ENCODE measurements at places on chromosomes 5 and 9.

GRCh38 chr9:7119612-7120011, 361.8 kb downstream of the KDM4C start:
- no peak for DNase-seq

DNA sequence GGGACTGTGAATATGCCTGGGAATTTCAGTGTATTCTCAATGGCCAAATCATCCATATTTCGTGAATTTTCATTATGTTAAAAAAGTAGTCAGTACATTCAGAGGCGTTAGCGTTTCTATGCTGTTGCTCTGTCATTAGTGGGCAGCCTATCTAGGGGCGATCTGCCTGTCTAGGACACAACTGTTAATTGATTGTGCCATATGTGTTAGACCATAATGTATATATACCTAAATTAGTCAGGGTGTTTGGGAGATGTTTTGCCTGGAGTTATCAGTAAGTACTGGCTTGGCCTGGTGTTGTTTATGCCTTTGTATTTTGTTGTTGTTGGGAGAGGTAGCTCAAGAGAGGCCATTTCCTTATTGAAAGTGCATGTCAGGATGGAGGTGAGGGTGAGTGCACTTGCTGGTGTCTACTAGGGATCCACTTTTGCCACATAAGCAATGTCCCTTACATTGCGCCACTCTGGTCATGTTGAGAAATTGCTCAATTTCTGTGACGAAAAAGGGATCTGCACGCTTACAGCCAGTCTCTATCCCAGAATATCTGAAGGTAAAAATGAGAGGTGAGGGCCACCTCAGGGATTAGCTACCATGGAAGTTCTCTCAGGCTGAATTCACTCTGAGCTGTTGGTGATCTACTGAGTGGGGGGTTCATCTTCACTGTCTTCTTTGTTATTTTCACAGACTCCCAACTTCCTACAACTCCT, 123.3 kb downstream of the ST8SIA4 start:
- DNase-seq, result no peak

GRCh38 chr5:167822241-167822640, 469.2 kb upstream of the WWC1 start:
- no peak for DNase-seq

GRCh38 chr9:129459547-129460322, 161.2 kb downstream of the C9orf50 start:
- DNase-seq, result peak; percentile 73

DNA sequence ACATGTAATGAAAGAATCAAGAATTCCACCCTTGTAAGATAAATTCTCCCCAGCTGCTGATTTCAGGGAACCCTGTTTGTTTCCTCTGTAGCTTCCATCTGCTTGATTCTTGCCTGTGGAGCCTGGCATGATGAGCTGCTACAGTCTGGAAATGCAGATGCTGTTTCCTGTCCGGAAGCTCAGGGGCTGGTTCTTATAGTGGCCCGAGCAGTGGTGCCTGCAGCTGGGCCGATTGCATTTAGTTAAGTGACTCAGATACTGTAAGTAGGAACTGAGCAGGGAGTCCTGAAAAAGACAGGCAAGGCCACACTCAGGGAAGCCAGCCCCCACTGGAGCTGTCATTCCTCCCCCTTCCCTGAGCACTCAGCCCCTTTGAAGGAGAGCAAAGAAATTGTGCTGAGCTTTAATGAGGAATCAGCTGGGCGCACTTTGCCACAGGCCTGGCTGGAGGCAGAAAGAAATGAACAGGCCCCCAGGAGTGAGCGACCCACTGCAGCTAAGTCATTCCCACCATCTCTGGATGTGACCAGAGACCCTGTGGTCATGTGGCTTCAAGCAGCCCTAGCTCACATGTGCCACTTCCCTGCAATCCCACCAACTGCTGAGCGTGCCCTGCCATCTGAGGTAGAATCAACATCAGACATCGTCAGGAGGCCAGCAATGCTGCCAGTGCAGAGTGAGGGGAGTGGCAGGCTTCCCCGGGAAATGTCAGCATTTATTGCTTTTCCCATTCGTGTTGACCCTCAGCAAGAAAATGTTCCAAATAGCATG, 206.0 kb upstream of the WWC1 start:
- no peak for DNase-seq

DNA sequence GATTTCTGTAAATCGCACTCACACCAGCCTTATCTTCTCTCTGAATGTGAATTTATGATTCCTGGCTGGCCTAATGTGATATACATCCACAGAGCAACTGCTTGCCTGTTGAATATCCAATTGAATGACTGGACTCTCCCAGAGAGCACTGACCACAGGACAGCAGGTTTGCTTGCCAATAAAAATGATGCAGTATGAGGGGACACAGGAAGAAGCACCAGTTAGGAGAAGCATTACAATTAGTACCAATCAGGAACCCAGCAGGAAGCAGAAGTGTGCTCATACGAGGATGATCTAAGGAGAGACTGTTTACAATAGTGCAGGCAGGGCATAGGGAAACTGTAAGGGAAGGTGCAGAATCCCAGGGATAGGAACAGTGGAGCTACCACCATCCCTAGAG, 127.2 kb upstream of the ZNF366 start:
- no peak for DNase-seq

GRCh38 chr5:4947106-4947505, 193.0 kb upstream of the ADAMTS16 start:
- no peak for DNase-seq

- no peak for DNase-seq
Observed at GRCh38 chr5:65506961-65507360, 25.2 kb upstream of the ADAMTS6 start.

DNA sequence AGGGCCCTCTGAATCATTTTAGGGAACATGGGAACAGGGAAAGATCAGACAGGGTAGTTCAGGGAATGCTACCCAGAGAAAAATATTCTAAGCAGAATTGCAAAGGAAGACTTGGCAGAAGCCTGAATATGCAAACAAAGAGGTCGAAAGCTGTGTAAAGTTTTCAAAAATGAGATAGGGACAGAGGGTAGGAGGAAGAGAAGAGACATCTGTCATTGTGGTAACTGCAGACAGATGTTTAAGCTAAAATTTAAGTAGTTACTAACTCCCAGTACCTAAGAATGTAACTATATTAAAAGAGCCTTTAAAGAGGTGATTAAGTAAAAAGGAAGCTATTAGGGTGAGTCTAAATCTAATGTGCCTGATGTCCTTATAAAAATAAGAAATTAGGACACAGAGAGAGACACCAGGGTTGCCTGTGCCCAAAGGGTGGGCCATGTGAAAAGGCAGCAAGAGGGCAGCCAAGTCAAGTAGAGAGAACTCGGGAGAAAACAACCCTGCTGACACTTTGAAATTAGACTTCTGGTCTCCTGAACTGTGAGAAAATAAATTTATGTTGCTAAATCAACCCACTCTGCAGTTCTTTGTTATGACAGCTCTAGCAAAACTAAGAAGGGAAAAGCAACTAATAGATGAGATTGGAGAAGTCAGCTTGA, 1647.4 kb upstream of the C9orf72 start:
- DNase-seq, result no peak

GRCh38 chr5:30287890-30288289, 905.6 kb upstream of the CDH6 start:
- no peak for DNase-seq

- DNase-seq, result no peak
Observed at GRCh38 chr9:129170229-129170628, 7.8 kb downstream of the IER5L start.

DNA sequence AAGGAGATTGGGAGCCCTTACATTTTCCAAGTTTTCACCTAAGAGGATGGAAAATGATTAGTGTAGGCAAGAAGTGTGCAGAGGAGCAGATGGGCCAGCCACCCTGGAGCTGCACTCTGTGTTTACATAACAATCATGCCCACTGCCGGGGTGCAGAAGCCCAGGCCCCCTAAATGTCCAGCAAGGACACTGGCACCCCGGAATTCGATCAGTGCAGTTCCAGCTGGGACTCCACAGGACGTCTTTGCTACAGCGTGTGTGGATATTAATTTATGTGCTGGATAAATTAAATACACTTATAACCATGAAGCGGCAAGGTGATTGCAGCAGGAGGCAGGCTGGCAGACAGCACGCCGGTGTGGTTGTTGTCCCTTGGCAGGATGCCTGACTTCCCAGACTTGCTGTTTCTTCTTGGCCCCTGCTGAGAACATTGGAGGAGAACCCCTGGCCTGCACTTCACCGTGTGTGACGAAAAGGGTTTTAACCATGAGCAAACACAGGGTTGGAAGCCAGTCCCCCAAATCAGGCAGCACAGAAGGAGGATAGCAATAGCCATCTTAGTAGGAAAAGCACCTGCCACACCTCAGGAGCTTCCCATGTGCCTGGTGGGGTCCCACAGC, 73.7 kb downstream of the GADD45G start:
- DNase-seq, result no peak

- no peak for DNase-seq
Observed at GRCh38 chr5:175797521-175798038, 73.8 kb upstream of the CPLX2 start.

DNA sequence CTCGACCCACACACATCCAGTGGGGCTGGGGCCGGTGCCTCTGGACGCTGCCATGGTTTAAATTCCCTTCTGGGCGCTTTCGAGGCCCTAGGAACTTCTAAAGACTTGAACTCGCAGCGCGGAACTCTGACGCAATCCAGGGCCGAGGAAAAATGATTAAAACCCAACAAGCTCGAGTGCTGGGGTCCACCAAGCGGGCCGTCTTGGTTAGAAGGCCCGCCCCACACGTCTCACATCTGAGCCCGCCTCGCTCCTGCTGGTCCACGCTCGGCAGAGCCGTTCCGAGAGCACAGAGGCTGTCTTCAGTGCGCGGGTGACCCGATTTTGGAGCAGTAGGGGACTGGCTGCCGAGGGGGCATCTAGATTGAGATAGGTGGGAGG, 1.5 kb downstream of the CRHBP start:
- no peak for DNase-seq

GRCh38 chr5:40402007-40402364, 277.7 kb upstream of the PTGER4 start:
- no peak for DNase-seq

DNA sequence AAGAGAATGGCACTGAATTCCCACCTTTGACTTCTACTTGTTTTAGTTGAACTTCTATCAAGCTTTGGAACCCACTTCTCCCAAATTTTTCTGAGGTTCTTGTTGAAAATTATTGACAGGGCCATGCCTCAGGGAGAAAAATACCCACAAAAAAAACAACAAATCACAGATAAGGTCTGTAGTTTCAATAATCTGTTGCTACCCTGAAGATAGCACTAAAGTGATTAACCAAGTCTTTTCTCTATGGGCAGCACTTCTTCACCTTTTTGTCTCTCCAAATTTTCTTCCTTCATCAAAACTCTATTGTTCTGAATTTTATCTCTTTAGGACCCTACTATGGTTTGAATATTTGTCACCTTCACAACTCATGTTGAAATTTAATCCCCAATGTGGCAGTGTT, 154.3 kb upstream of the FGF10 start:
- DNase-seq, result no peak

DNA sequence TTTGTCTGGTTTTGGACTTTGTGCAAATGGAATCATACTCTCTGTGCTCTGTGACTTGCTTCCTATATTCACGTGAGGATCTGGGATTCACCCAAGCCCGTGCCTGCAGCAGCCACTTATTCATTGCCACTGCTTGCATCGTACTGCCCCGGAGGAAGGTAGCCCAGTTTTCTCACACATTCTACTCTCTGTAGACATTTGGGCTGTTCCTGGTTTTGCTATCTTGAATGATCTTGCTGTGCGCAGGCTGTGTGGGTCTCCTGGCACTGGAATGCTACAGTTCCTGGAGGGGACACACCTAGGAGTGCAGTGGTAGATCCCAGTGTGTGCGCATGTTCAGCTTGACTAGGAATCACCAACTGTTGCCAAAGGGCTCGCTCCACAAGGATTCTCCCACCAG, 99.2 kb upstream of the BOD1 start:
- DNase-seq, result no peak

- DNase-seq, result no peak
Observed at GRCh38 chr9:36074870-36075532, 38.3 kb downstream of the RECK start.

DNA sequence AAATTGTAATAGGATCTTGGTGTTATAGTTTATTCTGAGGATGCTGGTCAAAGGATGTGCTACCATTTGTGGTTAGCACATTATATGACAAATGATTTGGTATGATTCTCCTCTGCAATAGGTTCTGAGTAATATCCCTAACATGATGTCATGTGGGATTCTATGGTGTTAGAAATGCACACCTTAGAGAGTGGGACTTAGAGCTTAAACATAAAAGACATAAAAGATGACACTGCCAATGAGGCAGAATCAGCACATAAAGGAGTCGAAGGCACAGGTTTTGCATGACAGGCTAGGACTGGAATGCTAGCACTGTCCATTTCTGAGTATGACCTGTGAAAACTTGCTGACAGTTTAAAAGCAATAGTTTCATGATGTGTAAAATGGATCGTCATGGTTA, 100.4 kb downstream of the OSTF1 start:
- no peak for DNase-seq

DNA sequence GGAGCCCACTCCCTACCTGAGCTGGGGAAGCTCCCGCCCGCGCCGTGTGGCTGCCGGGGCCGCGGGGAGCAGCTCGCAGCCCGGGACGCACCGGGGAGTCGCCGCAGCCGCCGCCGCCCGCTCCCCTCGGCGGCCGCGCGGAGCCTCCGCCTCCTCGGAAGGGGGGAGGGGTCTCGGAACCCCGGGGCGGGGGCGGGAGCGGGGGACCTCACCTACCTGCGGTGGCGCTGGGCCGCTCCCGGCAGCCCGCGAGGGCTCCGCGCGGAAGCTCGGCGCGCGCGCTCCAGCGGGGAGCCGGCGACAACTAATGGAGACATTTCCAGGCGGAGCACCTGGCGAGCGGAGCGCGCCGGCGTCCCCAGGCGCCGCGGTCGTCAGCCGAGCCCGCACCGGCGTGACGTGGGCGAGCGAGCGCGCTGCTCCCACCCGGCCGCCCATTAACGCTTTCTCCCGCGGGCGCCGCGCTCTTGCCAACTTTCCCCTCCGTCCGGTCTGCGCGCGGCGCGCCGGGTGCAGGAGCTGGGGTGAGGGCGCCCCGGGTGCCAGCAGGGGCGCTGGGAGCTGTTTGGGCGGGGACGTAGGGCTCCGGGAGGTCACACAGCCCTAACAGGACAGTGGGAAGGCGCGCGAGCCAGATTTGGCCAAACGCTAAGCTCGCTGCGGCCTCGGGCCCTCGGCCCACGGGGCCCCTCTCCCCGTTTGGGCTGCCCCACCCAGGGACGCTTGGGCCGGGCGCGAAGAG, 4.3 kb upstream of the IRX4 start:
- DNase-seq, result no peak

DNA sequence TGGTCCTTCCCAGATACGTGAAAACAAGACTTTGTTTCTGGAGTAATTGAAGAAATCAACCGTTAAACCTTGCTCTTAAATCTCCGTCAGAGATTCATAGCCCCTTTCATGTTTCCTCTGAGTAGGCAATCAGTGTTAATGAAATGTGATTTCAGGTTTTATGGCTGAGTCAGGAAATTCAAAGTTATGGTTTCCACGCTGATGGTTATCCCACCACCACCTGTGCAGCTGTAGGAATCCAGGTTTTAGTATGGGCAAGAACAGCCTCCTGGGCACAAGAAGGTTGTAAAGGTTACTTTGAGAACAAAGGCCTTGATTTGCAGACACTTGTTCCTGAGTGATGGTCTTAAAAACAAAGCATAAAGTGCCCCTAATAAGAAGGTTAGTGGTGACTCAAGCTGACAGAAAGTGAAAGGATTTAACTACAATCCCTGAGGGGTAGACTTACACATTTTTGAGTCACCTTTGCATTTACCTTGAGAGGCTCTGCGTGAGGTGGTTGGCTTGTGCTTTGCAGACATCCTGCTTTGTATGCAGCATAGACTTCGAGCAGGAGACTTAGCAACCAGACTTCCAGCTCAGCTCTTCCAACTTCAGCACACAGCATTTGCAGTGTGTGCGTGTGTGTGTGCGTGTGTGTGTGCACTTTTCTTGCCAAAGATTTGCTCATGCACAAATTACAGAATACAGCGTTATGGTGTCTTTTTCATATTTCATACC, 159.6 kb downstream of the TLE4 start:
- peak; percentile 30 for DNase-seq

Measured in GM20000 (cell line).